ENCODE measurements at places on chromosomes 5 and 9.

DNA sequence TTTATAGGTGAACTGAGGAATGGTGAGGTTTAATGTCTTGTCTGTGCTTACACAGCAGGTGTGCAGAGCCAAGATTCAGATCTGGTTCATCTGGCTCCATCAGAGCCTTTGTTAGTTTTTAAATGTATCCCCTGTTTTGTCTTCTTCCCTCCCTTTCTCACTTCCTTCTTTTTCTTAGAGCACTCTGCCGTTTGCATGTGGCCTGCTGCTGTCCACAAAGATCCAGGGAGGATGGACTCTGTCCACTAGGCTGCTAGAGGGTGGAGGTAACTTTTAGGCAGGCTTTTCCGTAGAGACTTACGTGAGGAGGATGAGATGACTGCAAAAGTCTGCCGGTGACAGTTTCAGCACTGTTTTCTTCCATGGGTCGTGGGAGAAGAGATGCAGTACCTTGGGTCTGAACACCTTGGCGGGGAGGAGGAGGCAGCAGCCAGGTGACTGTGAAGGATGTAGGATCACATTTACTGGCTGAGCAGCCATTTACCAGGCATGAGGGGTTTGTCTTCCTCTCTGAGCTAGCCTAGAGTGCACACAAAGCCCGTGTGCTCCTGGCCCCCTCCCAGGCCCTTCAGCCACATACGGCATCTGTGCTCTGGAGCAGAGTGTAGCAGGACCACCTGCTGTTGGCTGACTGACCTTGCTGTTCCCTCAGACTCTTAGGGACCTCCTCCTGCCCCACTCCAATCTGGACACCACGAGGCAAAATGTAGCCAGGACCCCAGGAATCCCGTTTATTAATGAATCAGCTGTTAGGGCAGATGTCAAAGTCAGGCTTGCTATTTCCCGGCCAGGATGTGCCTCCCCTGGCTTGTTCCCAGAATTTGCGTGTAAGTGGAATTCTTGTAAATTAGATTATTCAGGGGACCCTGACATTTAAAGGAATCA lies 1.8 kb downstream of the NTMT1 start:
- no peak for DNase-seq

DNA sequence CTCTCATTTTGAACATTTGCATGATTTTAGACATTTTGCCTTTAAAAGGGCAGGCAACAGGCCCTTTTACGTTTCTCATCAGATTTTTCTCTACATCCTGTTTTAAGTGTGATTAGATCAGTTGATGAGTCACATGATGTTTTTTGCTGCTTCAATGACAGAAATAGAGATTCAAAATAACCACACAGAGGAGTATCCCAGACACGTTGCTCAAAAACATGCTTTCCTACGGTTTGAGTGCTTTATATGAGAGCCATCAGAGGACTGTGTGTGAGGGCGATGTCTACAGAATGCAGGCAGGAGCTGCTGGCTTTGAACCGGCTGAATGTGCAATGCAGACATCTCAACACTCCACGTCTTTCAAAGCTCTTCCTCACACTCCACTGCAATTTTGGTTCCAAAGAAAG lies 42.1 kb downstream of the OTULIN start:
- no peak for DNase-seq

- DNase-seq, result no peak
These were observed 418.5 kb upstream of the MEF2C start for GRCh38 chr5:89301321-89302025.

- no peak for DNase-seq
These were observed 50.2 kb downstream of the IPPK start for GRCh38 chr9:92619601-92620300.

DNA sequence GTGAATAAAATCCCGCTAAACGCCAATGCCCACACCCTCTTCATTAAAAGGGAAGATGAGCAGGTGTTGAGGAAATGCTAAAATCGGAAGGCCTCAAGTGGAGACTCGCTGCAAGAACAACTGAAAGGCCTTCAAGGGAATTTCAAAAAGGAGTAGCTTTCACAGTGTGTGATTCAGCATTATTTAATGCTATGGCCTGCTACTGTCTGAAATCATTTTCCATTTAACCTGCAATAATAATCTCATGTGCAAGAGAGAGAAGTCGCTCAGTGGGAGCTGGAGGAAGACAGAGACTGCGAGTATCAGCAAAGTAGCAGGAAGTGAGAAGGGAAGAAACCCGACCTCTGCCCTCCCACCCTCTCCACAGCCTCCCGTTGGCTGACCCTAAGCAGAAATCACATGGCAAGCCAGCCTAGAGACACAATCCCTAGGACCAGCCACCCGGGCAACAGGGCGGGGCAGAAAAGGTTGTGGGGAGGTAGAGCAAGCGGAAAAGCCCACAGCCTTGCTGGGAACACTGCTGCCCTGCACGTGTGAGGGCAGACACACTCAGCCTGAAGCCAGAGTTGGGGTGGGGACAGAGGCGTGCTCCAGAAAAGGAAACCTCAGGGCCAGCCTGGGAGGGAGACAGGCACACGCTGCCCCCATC lies 39.9 kb upstream of the CTSL start:
- no peak for DNase-seq

DNA sequence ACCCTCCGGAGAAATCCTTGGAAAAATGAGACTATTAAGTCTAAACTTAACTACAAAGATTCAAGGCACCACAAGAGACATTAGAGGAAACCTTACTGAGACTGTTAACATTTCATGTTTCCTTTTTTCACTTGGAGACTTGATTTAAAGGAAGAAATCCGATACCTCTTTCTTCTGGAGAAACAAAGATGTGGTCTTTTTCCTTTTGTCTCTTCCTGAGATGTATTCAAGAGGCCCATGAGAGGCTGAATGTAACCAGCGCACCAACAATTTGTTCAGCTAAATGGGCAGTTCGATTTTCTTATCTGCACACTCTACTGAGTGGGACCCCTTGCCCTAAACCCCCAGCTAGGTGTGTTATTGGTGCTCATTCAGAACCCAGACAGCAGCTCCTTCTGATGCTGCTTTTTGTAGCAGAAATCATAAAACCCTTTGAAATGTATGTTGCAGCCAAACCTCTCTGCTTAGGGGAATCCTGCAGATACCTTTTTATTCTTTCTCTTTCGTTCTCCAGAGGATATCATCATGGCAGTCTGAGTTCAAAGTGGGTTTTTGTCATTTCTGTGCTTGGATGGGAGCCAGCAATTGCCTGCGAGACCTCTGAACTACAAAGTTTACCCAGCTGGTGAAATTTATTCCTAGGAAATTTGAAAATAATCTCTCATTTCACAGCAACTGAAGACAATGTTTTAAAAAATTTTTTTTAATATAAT lies 41.9 kb upstream of the ACTBL2 start:
- no peak for DNase-seq

All from SW480 (cell line).